H1 (cell line): ENCODE measurements at places on chromosomes 1 and 21. TPM values are rescaled to one million over a fixed set of nuclear protein-coding genes. Genes with fewer than 3 reads are reported as not detected.

GRCh38 chr1:89763649-89763986 is 57.2 kb upstream of the LRRC8D start:
- H3K4me1 ChIP-seq, result 0 out of 2 replicates have a peak, but pooled peaks cover 3% of the 10 kb centered on the region
- H3K27me3 ChIP-seq, result peaks cover 16% of the 10 kb centered on the region
- no peak overlapping the region for H3K27ac ChIP-seq
- H3K36me3 ChIP-seq, result no peaks in the 10 kb centered on the region

- DNase-seq, result no peak
- H3K4me1 ChIP-seq, result peaks cover 5% of the 10 kb centered on the region
- H3K27me3 ChIP-seq, result no peaks in the 10 kb centered on the region
- H3K4me3 ChIP-seq, result no peak overlapping the region
- no peak overlapping the region for H3K27ac ChIP-seq
- no peaks in the 10 kb centered on the region for H3K36me3 ChIP-seq
Observed at GRCh38 chr21:41932191-41932575, 21.6 kb downstream of the C2CD2 start.

Gene TEX38
- total RNA-seq, result not detected in 2 replicates

DNA sequence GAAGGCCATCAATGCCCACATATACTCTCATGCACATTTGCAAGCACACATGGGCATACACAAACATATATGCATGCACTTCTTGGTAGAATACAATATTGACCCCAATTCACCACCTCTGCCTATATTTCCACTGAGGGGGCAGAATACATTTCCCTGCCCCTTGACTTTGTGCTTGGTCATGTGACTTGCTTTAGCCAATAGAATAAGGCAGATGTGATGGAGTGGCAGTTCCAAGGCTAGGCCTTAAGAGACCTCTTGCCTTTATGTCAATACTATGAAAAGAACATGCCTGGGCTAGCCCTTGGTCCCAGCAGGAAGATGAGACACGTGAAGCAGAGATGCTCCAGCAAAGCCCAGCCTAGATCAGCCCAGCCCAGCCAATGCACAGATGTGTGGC is 66.0 kb upstream of the GRIK3 start:
- no peaks in the 10 kb centered on the region for H3K27me3 ChIP-seq
- no peak overlapping the region for H3K4me3 ChIP-seq
- H3K4me1 ChIP-seq, result no peaks in the 10 kb centered on the region; the same call in 1 of the 2 replicates
- no peaks in the 10 kb centered on the region for H3K36me3 ChIP-seq
- H3K27ac ChIP-seq, result no peak overlapping the region

DNA sequence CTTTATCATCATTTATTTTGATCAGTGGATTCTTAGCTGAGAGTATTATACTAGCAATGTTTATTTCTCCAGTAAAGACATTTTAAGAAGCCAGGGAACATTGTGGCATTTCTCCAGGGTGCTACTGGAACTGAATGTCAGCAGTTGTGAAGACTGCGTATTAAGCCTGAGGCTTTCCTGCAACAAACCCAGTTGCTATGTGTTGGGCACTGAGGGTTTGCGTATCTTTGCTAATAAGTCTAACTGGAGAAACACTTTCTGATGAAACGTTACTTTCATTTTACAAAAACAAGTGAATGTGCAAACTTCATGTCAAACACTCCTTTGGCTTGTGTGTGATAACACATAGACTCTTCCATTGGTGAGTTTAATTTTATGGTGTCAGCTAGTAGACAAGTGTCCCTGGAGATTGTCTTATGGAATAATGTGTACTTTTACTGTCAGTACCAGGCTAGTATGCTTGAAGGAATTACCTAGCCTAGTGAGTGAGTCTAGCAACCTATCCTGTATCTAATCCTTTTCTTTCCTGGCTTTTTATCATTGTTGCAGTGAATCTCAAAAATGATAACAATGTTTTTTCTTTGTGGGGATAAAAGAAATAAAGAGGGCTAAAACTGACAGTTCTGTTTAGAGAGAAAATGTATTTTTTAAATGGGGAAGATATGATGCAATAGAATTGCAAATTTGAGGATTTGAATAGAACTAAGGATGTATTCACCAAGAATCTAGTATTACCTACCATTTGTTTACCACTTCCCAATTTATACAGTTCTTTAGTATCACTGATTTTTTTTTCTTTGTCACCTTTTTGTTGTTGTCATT is 70.1 kb downstream of the MTR start:
- peaks cover 8% of the 10 kb centered on the region for H3K36me3 ChIP-seq
- no peak for DNase-seq
- no peaks in the 10 kb centered on the region for H3K27me3 ChIP-seq
- no peaks in the 10 kb centered on the region for H3K4me1 ChIP-seq
- H3K27ac ChIP-seq, result no peak overlapping the region

- H3K4me1 ChIP-seq, result no peaks in the 10 kb centered on the region
- H3K36me3 ChIP-seq, result no peaks in the 10 kb centered on the region
- H3K4me3 ChIP-seq, result no peak overlapping the region
- no peaks in the 10 kb centered on the region for H3K27me3 ChIP-seq
- no peak for DNase-seq
- H3K27ac ChIP-seq, result no peak overlapping the region
Observed at GRCh38 chr1:85135392-85135798, 65.4 kb downstream of the SYDE2 start.

Gene RHEX
- not detected in 2 replicates for total RNA-seq

DNA sequence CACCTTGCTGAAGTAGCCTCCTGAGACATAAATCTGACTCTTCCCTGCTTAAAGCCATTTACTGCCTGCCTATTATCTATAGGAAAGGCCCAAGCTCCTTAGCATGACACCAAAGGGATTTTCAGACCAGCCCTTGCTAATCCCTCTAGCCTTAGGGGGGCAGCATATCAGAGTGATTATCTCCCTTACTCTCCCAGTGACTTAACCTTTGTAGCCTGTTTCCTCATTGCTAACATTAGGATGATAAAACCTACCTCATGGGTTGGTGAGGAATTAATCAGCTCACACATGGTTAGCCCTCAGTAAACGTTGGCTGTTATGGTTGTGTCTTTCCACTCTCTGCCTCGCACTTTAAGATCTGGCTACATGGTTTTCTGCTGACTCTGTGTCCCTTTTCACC is 70.1 kb downstream of the ROR1 start:
- H3K27ac ChIP-seq, result no peak overlapping the region
- peaks cover 26% of the 10 kb centered on the region for H3K4me1 ChIP-seq
- no peaks in the 10 kb centered on the region for H3K27me3 ChIP-seq
- no peak overlapping the region for H3K4me3 ChIP-seq
- no peaks in the 10 kb centered on the region for H3K36me3 ChIP-seq

- no peak for DNase-seq
- no peaks in the 10 kb centered on the region; the same call in 1 of the 2 replicates for H3K27me3 ChIP-seq
- no peaks in the 10 kb centered on the region for H3K4me1 ChIP-seq
- H3K36me3 ChIP-seq, result no peaks in the 10 kb centered on the region
Observed at GRCh38 chr1:178684542-178685000, 40.5 kb upstream of the RALGPS2 start.

Gene PSMB2
- total RNA-seq, result 88.2 and 91.4 TPM in 2 replicates

DNA sequence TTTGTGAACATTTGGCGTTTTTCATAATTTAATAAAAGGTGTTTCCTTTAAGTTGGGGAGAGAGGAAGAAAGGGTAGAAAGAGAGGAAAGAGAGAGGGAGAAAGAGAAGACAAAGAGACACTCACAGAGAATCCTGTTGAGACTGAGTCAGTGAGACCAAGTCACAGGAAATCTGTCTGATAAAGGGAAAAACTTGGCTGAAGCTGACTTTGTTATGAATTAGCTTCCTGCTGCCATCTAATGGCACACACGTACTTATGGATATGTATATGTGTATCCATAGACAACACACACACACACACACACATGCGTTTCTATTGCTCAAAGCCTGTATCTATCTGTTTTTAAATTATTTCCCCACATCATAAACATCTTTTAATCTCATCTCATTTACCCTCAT is 42.5 kb upstream of the DISC1 start:
- H3K36me3 ChIP-seq, result no peaks in the 10 kb centered on the region
- DNase-seq, result no peak
- H3K27ac ChIP-seq, result no peak overlapping the region

DNA sequence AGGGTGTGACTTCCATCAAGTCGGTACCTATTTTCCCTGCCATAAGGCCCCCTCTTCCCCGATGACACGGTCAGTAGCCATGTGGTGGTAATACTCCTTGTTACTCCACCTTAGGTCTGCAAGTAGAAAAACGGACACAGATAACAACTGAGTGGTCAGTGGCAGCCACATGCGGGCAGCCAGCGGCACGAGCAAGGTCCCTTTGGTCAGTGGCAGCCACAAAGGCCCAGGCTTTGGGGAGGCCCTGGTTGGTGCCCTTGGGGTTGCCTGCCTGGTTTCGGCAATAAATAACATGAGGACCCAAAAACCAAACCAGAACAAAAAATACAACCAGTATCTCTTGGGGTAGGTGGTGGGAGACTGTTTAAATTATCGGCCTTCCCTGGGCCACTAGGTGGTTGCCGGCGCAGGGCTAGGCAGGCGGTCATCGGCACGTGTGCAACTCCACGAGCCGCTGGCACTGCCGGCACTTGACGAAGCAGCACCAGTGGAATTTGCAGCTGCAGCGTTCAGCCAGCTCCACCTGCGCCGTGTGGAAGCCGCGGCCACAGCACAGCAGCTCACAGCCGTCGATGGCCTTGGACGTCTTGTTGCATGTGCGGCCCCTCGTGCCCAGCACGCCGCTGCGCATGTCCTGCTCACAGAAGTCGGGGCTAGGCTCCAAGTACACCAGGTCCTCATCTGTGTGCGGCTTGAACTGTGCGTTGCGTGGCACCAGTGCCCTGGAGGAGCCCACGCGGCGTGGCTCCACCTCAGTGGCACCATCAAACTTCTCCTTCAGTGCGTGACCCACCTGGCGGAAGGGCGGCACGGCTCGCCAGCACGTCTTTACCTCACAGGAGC is 23.1 kb downstream of the WNT4 start:
- no peak overlapping the region for H3K27ac ChIP-seq
- H3K36me3 ChIP-seq, result no peaks in the 10 kb centered on the region
- no peak for DNase-seq
- peaks cover 19% of the 10 kb centered on the region for H3K4me1 ChIP-seq
- no peaks in the 10 kb centered on the region for H3K27me3 ChIP-seq

- no peaks in the 10 kb centered on the region for H3K4me1 ChIP-seq
- H3K27ac ChIP-seq, result no peak overlapping the region
- H3K36me3 ChIP-seq, result peaks cover 77% of the 10 kb centered on the region
- no peak for DNase-seq
Observed at GRCh38 chr1:53256511-53257453, 18.5 kb upstream of the MAGOH start.

GRCh38 chr1:6783221-6783620 is 2.0 kb upstream of the CAMTA1 start:
- H3K4me1 ChIP-seq, result peaks cover 16% of the 10 kb centered on the region
- H3K27ac ChIP-seq, result no peak overlapping the region
- no peak for DNase-seq
- H3K4me3 ChIP-seq, result no peak overlapping the region; the same call in 1 of the 2 replicates
- H3K36me3 ChIP-seq, result no peaks in the 10 kb centered on the region

- H3K27ac ChIP-seq, result no peak overlapping the region
- H3K4me3 ChIP-seq, result no peak overlapping the region
- no peaks in the 10 kb centered on the region for H3K4me1 ChIP-seq
- H3K36me3 ChIP-seq, result no peaks in the 10 kb centered on the region; the same call in 1 of the 2 replicates
- no peaks in the 10 kb centered on the region for H3K27me3 ChIP-seq
- no peak for DNase-seq
Observed at GRCh38 chr1:36135330-36135667, 10.3 kb upstream of the COL8A2 start.

- H3K27me3 ChIP-seq, result no peaks in the 10 kb centered on the region; the same call in 1 of the 2 replicates
- no peaks in the 10 kb centered on the region for H3K4me1 ChIP-seq
- H3K4me3 ChIP-seq, result no peak overlapping the region
- no peak for DNase-seq
Observed at GRCh38 chr1:233587196-233587595, 26.7 kb upstream of the KCNK1 start.

- no peak overlapping the region for H3K27ac ChIP-seq
- H3K4me1 ChIP-seq, result peaks cover 2% of the 10 kb centered on the region
- H3K4me3 ChIP-seq, result no peak overlapping the region
- no peak for DNase-seq
- H3K27me3 ChIP-seq, result no peaks in the 10 kb centered on the region
- no peaks in the 10 kb centered on the region for H3K36me3 ChIP-seq
Observed at GRCh38 chr1:111241797-111242196, 14.3 kb downstream of the CHI3L2 start.

- no peaks in the 10 kb centered on the region for H3K27me3 ChIP-seq
- H3K36me3 ChIP-seq, result peaks cover 2% of the 10 kb centered on the region; the same call in 1 of the 2 replicates
- no peak for DNase-seq
- H3K4me1 ChIP-seq, result no peaks in the 10 kb centered on the region
- H3K4me3 ChIP-seq, result no peak overlapping the region
Observed at GRCh38 chr1:217617126-217617525, 13.8 kb downstream of the GPATCH2 start.

DNA sequence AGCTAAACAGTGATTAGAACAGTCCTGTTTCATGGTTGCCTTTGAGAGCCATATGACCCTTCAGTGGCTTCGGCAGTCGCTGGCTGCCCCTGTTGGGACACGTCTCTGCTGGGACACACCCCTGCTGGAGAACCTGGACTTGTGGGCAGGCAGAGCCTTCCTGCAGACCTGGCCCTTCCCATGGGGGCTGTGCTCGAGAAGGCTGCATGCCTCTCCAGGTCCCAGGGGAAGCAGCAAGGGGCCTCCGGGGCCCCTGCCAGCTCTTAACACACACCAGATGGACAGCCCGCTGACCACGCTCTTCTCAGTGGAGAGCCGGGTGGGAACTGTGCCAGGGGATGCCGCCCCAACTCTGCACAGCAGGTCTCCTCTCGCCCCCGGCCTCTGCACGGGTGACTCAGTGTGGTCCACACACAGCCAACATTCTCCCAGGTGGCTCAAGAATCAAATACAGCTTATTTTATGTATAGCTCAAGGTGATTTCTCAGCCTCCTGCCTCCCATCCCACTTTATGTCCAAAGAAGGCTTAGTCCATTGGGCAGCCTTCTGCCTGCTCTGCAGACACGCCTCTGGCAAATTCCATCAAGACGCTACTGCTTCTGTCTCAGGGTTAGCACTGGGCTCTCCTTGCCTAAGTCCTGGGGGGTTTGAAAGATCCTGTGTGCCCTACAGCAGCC is 450.8 kb downstream of the KIF26B start:
- no peak for DNase-seq
- H3K4me1 ChIP-seq, result no peaks in the 10 kb centered on the region
- no peak overlapping the region for H3K27ac ChIP-seq
- no peaks in the 10 kb centered on the region for H3K27me3 ChIP-seq
- H3K4me3 ChIP-seq, result no peak overlapping the region
- no peaks in the 10 kb centered on the region for H3K36me3 ChIP-seq

Gene TMEM200B
- 11.0 and 11.3 TPM in 2 replicates for total RNA-seq

- H3K4me1 ChIP-seq, result peaks cover 7% of the 10 kb centered on the region
- H3K27ac ChIP-seq, result no peak overlapping the region
- H3K4me3 ChIP-seq, result no peak overlapping the region
- no peaks in the 10 kb centered on the region for H3K36me3 ChIP-seq
- H3K27me3 ChIP-seq, result peaks cover 20% of the 10 kb centered on the region
- peak; percentile 47 for DNase-seq
Observed at GRCh38 chr1:165114022-165114888, 242.3 kb downstream of the LMX1A start.

GRCh38 chr1:71980556-71980955 is 301.8 kb downstream of the NEGR1 start:
- H3K27ac ChIP-seq, result no peak overlapping the region
- H3K27me3 ChIP-seq, result no peaks in the 10 kb centered on the region
- no peak for DNase-seq
